NCI-H345 (cell line): ENCODE measurements at places on chromosomes 16 and 17.

- no peak for DNase-seq
These were observed 201.5 kb downstream of the IRF8 start for GRCh38 chr16:86100205-86101136.

DNA sequence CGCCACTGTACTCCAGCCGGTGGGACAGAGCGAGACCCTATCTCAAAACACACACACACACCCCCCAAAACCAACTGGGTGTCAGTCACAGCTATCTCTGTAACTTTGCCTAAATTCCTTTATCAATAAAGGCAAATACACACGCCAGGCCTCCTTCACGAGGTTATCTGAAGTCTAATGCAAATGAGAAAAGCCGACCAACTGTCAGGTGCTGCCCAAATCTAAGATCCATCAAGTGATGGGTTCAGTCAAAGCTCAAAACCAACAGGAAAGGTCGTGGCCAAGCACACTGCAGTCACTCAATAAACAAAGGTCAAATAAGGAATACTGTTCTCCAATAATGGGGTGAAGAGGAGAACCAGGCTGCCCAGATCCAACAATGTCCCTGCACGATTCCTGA is 1.1 kb downstream of the ANKFY1 start:
- DNase-seq: no peak

DNA sequence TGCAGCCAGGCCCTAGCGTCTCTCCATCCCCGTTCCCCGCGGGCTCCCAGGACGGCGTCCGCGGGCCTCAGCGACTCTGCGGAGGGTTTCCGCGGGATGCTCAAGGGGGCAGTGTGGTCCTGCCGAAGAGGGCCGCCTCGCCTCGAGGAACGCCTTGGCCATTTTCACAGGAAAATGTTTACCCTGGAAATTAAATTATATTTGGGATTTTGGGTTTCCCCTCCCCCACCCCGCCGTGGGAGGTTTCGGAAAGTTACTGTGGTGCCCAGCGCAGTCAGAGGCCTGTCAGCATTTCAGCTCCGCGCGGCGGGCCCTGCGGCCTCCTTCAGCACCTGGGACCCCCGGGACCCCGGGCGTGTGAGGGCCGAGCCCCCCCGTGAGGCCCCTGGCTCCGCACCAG is 94.5 kb downstream of the PCTP start:
- DNase-seq: no peak

GRCh38 chr16:86676254-86676670 is 97.9 kb downstream of the FOXL1 start:
- DNase-seq: no peak

GRCh38 chr16:77662246-77662645 is 60.1 kb upstream of the NUDT7 start:
- DNase-seq: no peak

GRCh38 chr17:43740541-43740940 is 18.1 kb downstream of the SOST start:
- no peak for DNase-seq

GRCh38 chr17:75793460-75793859 is 8.9 kb downstream of the UNK start:
- DNase-seq: no peak

DNA sequence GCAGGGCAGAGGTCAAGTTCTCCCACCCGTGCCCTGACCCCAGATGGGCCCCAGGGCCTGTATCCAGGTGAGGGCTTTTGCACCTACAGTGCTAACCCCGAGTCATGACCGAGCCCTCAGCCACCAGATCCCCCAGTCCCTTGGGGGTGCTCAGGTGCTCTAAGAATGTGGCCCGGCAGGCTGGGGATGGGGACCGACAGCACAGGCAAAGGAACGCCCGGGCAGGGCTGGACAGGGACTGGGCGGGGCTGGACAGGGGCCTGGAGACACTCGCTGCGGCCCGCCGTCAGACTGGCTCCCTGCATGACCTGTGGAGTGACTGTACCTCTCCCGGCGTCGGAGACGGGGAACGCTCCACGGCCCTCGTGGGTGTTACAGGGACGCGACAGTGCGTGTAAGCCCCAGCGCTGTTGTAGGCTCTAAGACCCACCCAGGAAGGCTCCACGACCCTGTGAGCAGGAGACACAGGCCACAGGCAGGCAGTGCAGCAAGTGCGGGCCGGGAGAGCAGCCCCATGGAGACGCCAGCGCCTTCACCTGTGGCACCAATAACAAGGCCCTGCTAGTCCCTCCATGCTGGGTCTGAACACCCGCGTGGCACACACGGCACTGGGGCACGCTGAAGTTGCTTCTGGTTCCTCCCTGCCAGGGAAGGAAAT is 38.8 kb downstream of the CBFA2T3 start:
- DNase-seq: no peak

DNA sequence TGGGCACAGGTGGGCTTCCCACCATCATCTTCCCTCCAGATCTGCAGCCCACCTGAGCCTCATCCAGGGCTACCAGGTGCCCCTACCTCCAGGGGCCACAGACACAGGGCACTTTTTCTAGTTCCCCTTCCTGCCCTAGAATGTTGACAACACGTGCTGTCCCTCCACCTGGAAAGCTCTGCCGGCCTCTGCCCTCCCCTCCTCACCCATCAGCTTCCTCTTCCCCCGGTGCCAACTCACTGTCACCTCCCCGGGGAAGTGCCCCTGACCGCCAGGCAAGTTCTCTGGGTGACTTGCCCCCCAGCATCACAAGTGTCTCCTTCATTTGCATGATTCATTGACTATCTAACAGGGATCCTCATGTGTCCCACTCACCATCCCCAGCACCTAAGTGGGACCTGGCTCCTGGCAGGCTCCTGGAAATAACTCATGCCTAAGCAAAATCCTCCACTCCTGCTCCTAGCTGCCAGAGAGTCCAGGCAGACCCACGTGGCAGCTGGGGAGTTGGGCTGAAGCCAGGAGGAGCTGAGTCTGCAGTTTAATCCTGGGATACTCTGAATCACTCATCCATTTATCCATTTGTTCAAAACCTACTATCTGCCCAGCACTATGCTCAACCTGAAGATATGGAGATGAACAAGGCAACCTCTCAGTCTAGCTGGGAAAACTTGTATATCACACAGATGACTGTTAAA is 304.4 kb downstream of the FOXL1 start:
- no peak for DNase-seq

GRCh38 chr17:27323538-27324215 is 29.8 kb downstream of the WSB1 start:
- no peak for DNase-seq

DNA sequence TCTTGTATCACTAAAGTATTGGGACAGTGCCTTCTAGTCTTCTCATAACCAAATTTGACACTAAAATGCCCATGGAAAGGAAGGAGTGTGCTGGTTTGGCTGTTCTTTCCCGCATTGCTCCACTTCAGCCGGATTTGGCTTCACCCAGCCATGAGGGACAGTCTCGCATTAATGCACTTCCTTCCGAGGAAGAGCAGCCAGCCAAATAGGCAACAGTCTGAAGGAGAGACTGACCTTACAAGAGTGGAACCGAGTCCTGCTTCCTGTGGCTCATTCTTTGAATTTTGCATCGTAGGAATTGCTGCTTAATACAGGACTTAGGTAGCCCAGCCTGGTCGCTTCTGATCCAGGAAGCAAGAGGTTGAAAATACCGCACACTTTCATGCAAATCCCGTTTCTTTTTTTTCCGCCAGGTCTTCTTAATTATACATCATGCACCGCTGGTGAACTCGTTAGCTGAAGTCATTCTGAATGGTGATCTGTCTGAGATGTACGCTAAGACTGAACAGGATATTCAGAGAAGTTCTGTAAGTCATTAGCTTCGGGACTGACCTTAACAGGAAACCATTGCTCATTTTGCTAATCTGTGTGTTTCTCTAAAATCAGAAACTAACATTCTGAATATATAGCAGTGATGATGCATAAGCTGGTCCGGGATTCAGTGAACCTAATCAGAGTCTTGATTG is 38.2 kb downstream of the CLEC16A start:
- no peak for DNase-seq

DNA sequence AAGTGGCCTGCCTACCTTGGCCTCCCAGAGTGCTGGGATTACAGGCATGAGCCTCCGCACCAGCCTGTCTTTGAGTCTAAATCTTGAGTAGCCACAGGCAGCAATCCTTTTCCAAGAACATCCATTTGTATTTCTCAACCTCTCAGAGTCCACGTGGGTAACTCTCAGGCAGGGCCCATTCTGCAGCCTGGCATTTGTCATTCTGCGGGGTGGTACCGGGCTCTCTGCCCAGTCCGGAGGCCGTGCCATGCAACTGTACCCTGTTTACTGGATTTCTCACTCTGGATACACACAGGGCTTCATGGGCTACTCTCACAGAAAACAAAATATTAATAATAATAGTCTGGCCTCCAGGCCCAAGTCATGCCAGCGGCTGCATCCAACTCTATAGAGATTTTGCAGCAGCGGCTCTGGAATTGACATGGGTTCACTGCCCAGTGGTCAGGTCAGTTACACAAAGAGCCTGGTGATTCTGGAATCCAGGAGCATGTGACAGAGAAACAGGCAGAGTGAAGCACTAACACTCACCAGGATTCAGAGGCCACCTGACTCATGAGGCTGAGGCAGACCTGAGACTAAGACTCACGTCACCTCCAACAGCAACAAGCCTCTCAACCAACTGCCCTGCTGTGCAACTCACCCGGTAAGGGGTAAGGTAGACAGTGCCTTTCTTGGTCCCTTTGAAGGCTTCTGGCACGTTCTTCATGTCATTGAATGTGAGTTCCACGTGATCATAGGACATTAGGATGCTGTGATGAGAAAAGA is 4.0 kb downstream of the WBP2 start:
- DNase-seq: no peak

DNA sequence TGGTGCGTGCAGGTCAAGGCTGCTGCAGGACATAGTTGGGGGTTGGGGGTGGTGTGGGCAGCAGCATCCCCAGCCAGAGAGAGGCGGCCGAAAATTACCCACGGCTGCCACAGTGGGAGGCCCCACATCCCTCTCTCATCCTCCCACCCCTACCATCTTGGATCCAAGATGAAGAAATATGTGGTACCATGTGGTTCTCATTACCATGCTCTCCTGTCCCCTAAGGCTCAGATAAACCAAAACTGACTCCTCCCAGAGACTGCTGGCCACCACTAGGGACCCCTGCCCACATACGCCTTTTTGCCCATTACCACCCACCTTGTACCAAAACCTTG is 120.4 kb downstream of the HIC1 start:
- no peak for DNase-seq

- no peak for DNase-seq
These were observed 345.4 kb downstream of the SOX9 start for GRCh38 chr17:72466199-72466598.

DNA sequence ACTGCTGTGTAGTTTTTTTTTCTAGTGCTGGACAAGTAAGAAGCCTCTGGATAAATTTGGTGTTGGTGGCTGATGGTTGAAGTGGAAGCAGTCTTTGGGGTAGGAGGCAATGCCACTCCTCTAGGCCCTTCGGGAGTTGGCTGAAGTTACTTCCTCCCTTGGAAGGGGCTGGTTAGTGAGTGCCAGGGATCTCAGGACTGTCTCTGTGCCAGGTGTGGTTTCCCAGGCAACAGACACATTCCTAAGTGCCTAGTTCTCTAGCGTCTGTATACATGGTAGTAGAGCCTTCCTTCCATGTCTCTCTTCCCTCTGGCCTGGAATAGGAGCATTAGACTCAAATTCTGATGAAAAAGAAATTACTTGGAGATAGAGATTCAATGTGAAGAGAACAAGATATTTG is 15.3 kb downstream of the TMEM98 start:
- no peak for DNase-seq

GRCh38 chr16:53922807-53923571 is 219.0 kb downstream of the FTO start:
- peak; percentile 62 for DNase-seq

DNA sequence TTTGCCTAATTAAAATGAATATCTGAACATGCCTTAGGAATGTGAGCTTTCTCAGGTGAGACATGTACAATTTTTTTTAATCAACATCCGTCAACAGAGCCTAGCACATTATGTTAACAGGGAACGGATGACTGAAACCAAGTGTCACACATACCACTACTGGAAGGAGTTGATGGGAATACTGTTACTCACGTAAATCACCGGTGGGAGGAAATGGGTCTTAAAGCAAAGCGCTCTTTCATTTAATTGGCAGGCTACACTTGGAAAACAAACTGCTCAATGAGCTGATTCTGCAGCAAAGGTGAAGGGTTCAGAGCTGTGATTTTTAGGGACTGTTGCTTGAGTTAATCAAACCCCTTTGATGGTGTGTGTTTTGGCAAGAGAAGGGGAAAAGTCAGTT is 4.8 kb downstream of the CPPED1 start:
- no peak for DNase-seq

DNA sequence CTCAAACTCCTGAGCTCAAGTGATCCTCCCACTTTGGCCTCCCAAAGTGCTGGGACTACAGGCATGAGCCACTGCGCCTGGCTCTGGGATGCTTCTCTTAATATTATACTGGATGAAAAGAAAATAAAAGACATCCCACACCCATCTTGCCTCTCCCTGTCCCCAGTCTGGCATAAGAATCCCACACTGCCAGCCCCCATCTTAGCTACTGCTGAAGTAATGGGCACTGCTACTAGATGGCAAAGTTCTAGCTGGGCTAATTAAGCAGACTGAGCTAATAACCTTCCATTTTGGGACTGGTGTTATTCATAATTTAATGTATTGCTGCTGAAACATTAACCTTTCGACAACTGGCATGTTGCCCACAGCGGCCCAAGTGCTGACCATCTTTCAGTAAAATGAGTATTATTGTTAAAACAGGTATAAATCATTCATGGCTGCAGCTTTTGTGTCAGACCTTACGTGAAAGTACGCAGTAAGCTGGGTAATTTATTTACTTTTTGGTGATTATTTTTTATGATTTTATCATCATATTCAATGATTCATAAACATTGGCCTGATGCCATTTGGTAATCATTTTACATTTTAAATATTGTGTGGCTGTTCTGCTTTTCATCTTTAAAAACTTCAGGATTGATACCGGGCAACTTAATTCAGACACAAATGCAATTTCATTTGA is 47.4 kb upstream of the ZFHX3 start:
- no peak for DNase-seq

GRCh38 chr16:80171746-80172145 is 369.0 kb upstream of the DYNLRB2 start:
- DNase-seq: no peak

DNA sequence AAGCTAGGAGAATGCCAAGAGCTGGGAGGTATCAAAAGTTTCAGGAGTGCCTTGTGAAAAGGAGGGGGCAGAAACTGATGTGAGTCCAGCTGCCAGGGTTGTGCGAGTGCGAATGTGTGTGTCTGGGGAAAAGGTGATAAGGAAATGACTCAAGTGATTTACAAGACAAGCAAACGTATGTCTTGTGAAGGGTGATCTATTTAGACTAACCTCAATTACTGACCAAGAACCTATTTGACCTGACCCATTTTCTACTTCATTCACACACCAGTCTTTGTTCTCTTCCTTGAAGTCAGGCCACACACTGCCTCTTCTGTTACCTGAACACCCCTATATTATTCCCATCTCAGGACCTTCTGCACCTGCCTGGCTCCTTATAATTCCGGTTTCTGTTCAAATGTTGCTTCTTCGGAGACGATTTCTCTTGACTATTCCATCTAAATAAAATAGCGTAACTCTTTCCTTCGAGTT is 1.0 kb downstream of the GDE1 start:
- DNase-seq: no peak

DNA sequence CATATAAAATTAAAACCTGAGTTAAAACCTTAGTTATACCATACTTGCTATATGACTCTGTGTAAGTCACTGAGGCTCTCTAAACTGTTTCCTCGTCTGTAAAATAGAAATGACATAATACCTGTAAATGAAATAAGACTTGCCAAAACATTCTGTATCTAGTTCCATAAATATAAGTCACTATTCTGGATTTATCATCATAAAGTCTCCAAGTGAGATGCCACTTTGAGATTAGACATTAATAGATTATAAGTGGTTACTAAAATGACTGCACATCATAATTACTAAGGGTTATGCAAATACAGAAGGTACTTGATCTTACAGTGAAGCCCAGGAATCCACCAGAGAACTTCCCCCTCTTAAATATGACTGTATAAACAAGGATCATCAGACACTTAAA is 12.0 kb upstream of the BRIP1 start:
- DNase-seq: no peak
